Pulmonary artery endothelial cell (primary cell): ENCODE measurements at places on chromosomes 1 and 21. TPM values are rescaled to one million over a fixed set of nuclear protein-coding genes. Genes with fewer than 3 reads are reported as not detected.

The AVPR1B gene
- total RNA-seq: not detected in 2 replicates

The GPR61 gene
- 0.14 and 0.46 TPM in 2 replicates for total RNA-seq

The OPRD1 gene
- total RNA-seq: not detected in 2 replicates

The LCE1C gene
- total RNA-seq: not detected in 2 replicates

The CYP4A11 gene
- total RNA-seq: not detected in 2 replicates

The ASTN1 gene
- under 0.01 TPM in 1 of 2 replicates, not detected in the other for total RNA-seq

The CNR2 gene
- not detected in 2 replicates for total RNA-seq

The LRRC3 gene
- 0.71 and 1.5 TPM in 2 replicates for total RNA-seq

The RASAL2 gene
- total RNA-seq: 9.6 and 13.5 TPM in 2 replicates

The DPT gene
- not detected in 2 replicates for total RNA-seq

The TFF2 gene
- not detected in 2 replicates for total RNA-seq

The TNNT2 gene
- total RNA-seq: not detected in 2 replicates

The SPATA6 gene
- total RNA-seq: 1.6 and 2.7 TPM in 2 replicates

The TOMM20 gene
- total RNA-seq: 83.4 and 123 TPM in 2 replicates

The PARP1 gene
- 156 and 272 TPM in 2 replicates for total RNA-seq

The TMEM54 gene
- 53.0 and 53.6 TPM in 2 replicates for total RNA-seq

The USP16 gene
- total RNA-seq: 28.2 and 38.6 TPM in 2 replicates
